ENCODE measurements at places on chromosomes 1 and 21.

DNA sequence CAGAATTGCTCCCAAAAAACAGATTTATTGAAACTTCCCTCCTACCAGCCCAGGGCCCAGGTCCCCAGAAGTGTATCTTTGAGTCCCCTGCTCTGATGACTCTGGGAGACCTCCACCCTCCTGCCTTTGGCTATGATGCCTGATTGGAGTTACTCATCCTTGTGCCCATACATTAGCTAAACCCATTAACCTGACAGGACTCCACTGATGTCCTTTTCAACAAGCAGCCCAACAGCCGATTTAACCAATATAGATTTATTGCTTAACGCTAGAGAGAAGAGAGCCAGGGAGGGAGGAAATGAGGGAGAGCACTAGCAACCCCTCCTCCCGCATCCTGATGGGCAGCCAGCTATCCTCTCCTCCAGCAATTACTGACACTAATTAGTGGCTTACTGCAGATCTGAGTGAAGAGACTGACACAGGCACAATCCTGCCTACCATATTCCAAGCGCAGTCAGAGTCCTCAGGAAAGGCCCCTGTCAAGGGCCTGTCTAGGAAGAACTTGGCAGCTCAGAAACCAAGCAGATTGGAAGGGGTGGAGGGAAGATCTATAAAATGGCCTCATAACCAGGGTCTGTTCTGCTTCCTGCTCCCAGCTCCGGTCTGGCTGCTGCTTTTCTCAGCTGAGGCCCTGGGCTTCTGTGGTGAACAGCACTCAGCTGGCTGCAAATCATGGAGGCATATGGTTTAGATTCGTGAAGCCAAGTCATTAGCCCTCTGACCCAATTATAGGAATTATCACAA lies 484.5 kb upstream of the DAB1 start:
- DNase-seq: no peak

DNA sequence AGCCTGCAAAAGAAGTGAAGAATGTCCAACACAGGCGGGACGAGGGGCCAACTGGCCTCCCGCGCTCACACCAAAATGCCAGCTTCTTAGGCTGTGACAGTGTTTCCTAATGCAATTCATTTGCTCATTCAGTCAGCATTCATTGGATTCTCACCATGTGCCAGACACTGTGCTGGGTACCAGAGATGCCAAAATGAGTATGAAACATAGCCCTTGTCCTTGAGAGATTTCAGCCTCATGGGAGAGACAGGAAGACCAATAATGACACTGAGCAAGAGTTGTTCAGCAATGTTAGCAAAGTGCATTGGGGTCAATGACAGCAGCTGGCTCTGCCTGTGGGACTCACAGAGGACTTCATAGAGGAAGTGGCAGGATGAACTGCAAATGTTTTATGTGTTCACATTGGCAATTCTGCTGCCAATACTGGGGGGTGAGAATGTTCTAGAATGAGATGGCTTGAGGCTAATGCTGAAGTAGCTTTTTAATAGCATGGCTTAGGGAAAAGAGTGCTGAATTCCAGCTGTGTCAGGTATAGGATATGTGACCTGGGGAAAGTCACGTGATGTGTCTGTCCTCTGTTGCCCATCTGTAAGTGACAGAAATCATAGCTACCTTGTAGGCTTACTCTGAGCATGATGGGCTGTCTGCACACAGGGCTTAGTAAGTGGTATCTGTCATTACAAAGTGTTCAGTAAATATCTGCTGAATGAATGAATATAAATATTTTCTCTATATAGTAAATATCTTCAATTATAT lies 58.3 kb upstream of the KIF26B start:
- no peak for DNase-seq

DNA sequence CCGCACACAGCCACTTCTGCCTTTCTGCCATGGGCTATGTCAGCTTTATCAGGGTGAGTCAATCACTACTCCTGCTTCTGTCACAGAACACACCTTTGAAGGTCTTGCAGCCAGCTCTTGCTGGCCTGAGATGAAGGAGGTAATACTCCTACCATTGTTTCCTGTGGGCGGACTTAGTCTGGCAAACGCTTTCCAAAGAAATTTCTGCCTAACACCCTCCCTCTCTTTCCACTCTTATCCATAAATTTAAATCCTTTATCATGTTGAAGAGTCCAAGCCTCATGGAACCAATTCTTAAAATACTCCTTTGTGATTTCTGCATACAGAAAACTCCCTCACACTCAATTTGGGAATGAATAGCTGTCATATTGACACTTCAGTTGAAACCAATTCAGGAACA lies 633.1 kb upstream of the CHRM3 start:
- DNase-seq: no peak

DNA sequence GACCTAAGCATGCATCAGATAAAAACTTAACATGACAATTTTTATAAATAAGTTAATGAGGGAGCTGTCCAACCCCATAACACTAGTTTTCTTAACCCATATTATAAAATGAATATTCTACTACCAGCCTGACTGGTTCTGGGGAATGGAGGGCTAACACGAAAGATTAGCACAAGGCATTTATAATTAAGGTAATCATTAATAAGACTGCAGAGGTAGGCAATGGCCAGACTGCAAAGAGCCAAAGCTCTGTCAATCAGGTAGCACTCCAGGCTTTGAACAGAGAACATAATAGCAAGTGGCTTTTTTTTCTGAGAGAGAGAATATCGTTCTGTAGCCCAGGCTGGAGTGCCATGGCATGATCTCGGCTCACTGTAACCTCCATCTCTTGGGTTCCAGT lies 20.6 kb upstream of the TMEM35B start:
- DNase-seq: no peak

- DNase-seq: no peak
These were observed 115.7 kb upstream of the HIVEP3 start for GRCh38 chr1:42034426-42034825.

- no peak for DNase-seq
These were observed 92.3 kb downstream of the KCNT2 start for GRCh38 chr1:196515904-196516303.

GRCh38 chr1:219292999-219293398 lies 119.3 kb downstream of the LYPLAL1 start:
- DNase-seq: no peak

GRCh38 chr1:207748737-207749528 lies 2.9 kb upstream of the CD46 start:
- DNase-seq: no peak

DNA sequence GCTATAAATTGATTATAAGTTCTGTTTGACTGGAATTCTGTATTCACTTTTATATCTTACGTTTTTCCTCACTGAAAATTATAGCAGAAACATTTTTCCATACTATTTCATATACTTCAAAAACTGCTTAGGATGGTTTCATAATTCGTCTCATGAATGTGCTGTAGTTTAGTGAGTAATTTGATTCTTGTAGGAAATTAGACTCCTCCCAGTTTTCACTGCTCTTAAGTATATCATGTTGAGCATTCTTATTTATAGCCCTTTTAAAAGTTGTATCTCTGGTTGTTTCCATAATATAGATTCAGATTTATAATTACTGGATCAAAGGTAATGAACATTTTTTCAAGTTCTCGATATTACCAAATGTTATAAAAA lies 250.6 kb downstream of the FMN2 start:
- no peak for DNase-seq

DNA sequence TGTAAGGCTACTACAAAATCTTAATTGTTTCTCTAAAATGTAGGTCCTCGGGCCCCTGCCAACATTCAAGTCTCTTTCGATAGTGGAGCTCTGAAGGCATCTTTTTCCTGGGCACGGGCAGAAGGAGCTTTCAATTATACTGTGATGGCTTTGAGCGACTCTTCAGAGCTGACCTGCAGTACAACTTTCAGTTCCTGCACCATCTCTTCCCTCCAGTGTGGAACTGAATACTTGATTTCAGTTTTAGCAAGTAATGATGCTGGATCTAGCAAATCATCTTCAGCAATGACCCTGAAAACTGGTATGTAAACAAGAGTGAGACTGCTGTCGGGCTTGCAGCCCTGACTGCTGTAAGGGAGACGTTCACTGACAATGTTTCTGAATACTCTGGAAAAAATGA lies 9.6 kb downstream of the FNDC7 start:
- DNase-seq: no peak

DNA sequence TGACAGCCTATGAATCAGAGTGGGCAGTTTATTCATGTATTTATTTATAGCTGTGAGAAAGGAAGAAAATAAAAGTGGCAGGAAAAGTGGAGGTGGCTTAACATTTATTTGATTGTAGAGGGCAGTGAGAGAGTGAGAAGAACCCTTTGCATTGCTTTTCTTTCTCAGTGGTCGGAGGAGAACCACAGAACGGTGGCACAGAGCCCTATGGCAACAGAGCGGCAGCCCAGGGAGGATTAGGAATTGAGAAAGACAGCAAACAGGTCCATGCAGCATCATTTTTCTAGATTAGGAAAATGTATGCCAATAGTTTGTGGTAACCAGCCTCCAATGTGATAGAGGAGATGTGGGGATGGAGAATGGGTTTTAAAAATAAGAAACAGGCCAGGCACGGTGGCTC lies 53.1 kb downstream of the NMNAT2 start:
- no peak for DNase-seq

DNA sequence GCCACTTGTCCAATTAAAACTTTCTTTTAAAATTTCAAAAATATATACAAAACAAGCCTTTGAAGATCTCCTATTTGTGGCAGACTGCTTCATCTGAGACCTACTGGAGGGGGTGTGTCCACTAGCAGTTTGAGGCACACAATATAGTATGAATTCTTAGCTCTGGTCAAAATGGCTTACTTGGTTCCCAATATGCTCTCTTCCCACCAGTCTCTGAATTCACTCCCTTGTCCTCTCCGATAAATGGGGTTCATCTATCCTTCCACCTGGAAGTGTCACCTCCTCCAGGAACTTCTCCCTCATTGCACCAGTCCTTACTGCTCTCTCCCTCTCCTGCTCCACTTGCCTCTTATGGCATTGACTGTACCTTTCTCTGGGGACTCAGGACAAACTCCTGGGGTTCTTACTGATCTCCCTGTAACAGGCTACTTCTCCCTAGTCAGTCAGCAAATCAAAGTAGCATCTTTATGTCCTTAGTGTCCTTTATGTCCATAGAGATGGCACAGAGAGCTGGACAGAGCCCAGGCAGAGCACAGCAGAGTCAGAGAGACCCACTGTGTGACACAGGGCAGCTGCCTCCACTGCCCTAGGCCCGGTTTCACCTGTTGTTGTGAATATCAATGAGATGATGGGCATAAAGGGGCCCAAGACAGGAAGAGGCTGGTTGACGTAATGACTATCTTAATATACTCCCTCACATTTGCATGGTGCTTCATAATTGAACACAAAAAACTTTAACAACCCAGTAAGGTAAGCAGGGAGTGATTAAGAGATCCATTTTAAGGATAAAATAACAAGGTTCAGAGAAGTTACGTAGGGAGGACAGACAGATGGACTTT lies 3.6 kb downstream of the ASAP3 start:
- no peak for DNase-seq

GRCh38 chr1:72936151-72936740 lies 653.9 kb upstream of the NEGR1 start:
- DNase-seq: no peak

DNA sequence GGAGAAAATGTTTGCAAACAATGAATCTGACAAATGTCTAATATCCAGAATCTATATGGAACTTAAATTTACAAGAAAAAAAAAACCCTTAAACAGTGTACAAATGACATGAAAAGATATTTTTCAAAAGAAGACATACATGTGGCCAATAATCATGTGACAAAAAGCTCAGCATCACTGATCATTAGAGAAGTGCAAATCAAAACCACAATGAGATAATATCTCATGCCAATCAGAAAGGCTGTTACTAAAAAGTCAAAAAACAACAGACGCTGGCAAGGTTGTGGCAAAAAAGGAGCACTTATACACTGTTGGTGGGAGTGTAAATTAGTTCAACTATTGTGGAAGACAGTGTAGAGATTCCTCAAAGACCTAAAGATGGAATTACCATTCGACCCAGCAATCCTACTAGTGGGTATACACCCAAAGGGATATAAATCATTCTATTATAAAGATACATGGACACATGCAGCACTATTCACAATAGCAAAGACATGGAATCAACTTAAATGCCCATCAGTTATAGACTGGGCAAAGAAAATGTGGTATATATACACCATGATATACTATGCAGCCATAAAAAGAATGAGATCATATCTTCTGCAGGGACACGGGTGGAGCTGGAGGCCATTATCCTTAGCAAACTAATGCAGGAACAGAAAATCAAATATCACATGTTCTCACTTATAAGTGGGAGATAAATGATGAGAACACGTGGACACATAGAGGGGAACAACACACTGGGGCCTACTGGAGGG lies 123.2 kb downstream of the PTPRC start:
- DNase-seq: no peak

DNA sequence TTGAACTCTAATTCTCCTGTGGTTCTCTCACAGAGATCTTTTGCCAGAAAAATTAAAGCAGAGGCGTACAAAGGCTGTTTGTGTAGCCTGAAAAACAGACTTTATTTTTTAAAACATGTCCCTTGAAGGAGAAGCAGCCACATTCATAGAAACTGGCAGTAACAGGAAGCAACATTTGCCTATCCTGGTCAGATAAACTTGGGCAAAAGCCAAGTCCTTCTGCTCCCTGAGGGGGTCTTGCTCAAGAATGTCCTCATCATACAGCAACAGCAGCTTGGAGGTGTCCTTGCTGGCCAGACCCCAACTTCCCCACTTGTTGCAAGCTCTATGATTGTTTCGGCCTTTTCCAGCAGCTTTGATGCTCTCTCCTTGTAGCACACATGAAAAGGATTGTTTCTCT lies 36.3 kb downstream of the MSTO1 start:
- no peak for DNase-seq

GRCh38 chr1:247496581-247497285 lies 38.8 kb upstream of the OR2B11 start:
- DNase-seq: no peak

GRCh38 chr1:66450847-66451246 lies 83.1 kb upstream of the SGIP1 start:
- no peak for DNase-seq

DNA sequence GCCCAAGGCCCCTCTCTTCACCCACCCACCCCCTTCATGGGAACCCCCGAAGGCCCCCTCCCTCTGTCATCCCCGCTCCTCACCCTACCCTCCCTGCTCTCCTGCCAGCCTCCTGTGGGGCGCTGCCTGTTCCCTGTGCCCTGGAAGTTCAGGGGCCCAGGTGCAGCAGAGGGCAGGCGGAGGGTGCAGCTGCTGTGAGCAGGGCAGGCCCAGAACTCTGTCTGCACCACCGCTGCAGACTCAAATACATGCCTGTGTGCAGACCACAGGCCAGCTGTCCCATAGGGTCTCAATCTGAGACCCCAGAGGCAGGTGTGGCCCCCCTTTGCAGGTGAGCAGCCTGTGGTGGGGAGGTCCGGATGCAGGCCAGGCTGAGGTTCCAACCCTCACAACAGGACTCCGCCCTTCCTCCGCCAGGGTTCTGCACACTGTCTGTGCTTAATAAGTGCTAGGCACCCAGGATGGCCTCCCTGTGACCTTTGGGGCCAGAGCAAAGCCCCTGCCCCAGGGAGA lies 62.5 kb downstream of the WNT9A start:
- DNase-seq: no peak

- peak; percentile 83 for DNase-seq
These were observed 100.1 kb upstream of the AKT3 start for GRCh38 chr1:243950166-243950565.
